Right ventricle myocardium inferior (tissue), 1 donor: ENCODE measurements at places on chromosomes 5 and 9. TPM values are rescaled to one million over a fixed set of nuclear protein-coding genes. Genes with fewer than 3 reads are reported as not detected.

Gene ADAMTS16
- not detected for total RNA-seq

Gene PLAC8L1
- total RNA-seq, result not detected

Gene MYO10
- 4.8 TPM for total RNA-seq

Gene TIMD4
- total RNA-seq, result 0.35 TPM

Gene ABCA2
- total RNA-seq, result 28.2 TPM

Gene NUDT2
- total RNA-seq, result 19.7 TPM

Gene EQTN
- not detected for total RNA-seq

Gene ASPN
- total RNA-seq, result 5.7 TPM

Gene S1PR3
- total RNA-seq, result 27.5 TPM

Gene TSLP
- total RNA-seq, result 6.0 TPM

Gene ADAMTS2
- total RNA-seq, result 3.7 TPM

Gene DAB2IP
- total RNA-seq, result 53.0 TPM

Gene SPATA31C2
- total RNA-seq, result not detected

Gene OR1Q1
- not detected for total RNA-seq

Gene LRRC70
- 1.0 TPM for total RNA-seq

Gene P4HA2
- 88.7 TPM for total RNA-seq

Gene LHX6
- total RNA-seq, result 6.1 TPM

Gene CFAP77
- 2.9 TPM for total RNA-seq

Gene DIAPH1
- total RNA-seq, result 36.1 TPM

Gene SH3RF2
- 267 TPM for total RNA-seq

Gene AK8
- not detected for total RNA-seq

Gene CYLC2
- total RNA-seq, result not detected

Gene FOXD4L5
- not detected for total RNA-seq

Gene GLIPR2
- 8.9 TPM for total RNA-seq

Gene RACK1
- 693 TPM for total RNA-seq

Gene BTNL3
- total RNA-seq, result not detected

Gene GTF3C4
- total RNA-seq, result 8.8 TPM

Gene SMAD5
- total RNA-seq, result 42.0 TPM

Gene COL5A1
- total RNA-seq, result 18.7 TPM

Gene RELL2
- total RNA-seq, result 0.78 TPM

Gene SV2C
- 0.22 TPM for total RNA-seq

Gene RMRP
- 15,747 TPM for total RNA-seq

Gene GRM6
- not detected for total RNA-seq

Gene ISCA1
- 66.5 TPM for total RNA-seq

Gene FGD3
- 3.0 TPM for total RNA-seq

Gene SNAPC4
- total RNA-seq, result 4.0 TPM

Gene IFNA13
- total RNA-seq, result not detected

Gene SLC6A3
- not detected for total RNA-seq

Gene FCN2
- not detected for total RNA-seq

Gene KCNV2
- not detected for total RNA-seq
